Activated CD4-positive, alpha-beta T cell treated with anti-CD3 and anti-CD28 coated beads, Interleukin-2, amount 10 ng/mL, durations not matched to agents 24 days and 14 days (primary cell): ENCODE measurements at places on chromosomes 7 and 10. TPM values are rescaled to one million over a fixed set of nuclear protein-coding genes. Genes with fewer than 3 reads are reported as not detected.

The SEMA3D gene
- total RNA-seq = 0.47 and 0.64 TPM in 2 replicates

The LBX1 gene
- not detected in 2 replicates for total RNA-seq

The CYP2C18 gene
- total RNA-seq = 1.2 TPM in 2 replicates

The NPTX2 gene
- not detected in 2 replicates for total RNA-seq

The TMEM178B gene
- total RNA-seq = 0.52 and 0.68 TPM in 2 replicates

The ALOX5 gene
- 1.0 and 2.4 TPM in 2 replicates for total RNA-seq

The PHYHIPL gene
- total RNA-seq = not detected in 2 replicates

The OR2A7 gene
- total RNA-seq = 2.0 and 2.1 TPM in 2 replicates

The SLC16A9 gene
- 4.4 and 4.5 TPM in 2 replicates for total RNA-seq

The DPYSL4 gene
- total RNA-seq = 32.5 TPM in 2 replicates
